ENCODE measurements at places on chromosomes 1 and 21.
A peak's percentile ranks its signal among the peaks of the same experiment; 100 is the strongest.

GRCh38 chr1:197485790-197486189, 217.7 kb downstream of the CRB1 start:
- no peak overlapping the region for H3K27ac ChIP-seq
- no peak overlapping the region for H3K4me3 ChIP-seq

- peak; percentile 4 for DNase-seq
- H3K27me3 ChIP-seq, result peaks cover 37% of the 10 kb centered on the region
- no peaks in the 10 kb centered on the region for H3K36me3 ChIP-seq
- H3K4me3 ChIP-seq, result no peak overlapping the region
- H3K27ac ChIP-seq, result no peak overlapping the region
- H3K4me1 ChIP-seq, result peaks cover 7% of the 10 kb centered on the region
These were observed 4.1 kb downstream of the L1TD1 start for GRCh38 chr1:62198781-62199125.

DNA sequence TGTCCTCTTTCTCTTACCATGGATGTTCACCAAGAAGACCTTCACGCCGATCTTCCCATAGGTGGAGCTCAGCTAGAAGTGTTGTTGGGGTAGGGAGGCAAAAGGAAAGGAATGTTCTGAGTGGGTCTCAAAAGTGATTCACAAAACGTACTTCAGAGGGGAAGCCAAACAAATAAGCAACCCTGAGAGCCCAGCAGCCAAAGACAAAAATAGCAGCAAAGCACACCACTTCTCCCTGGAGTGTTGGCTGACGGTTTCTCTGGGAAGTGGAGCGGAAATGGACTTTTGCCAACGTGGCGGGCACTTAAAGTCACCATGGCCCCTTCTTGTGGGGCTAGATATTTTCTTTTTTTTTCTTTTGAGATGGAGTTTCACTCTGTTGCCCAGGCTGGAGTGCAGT, 23.1 kb downstream of the SLC26A9 start:
- H3K27ac ChIP-seq, result no peak overlapping the region
- H3K36me3 ChIP-seq, result no peaks in the 10 kb centered on the region
- peak; percentile 56 for DNase-seq

DNA sequence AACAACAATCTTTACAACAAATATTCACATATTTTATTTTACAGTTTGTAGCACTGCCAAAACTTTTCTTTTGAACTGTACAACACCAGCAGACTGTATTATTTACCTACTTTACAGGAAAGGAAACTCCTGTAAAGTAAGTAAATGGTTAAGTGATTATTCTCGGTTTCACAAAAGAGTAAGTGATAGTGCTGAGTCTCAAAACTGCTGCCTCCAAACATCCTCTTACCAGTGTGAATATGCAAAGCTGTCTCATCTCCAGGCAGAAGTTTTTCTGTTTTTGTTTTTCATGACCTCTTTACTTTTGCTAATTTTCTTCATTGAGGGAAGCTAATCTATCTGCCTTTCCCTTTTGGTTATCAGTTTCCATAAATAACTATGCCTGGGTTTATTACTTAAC, 286.7 kb downstream of the SRGAP2C start:
- DNase-seq, result no peak
- no peak overlapping the region for H3K4me3 ChIP-seq
- no peak overlapping the region for H3K27ac ChIP-seq
- no peaks in the 10 kb centered on the region for H3K4me1 ChIP-seq
- no peaks in the 10 kb centered on the region for H3K36me3 ChIP-seq
- H3K27me3 ChIP-seq, result no peaks in the 10 kb centered on the region

- H3K27me3 ChIP-seq, result peaks cover 10% of the 10 kb centered on the region
- peaks cover 5% of the 10 kb centered on the region for H3K4me1 ChIP-seq
These were observed 25.3 kb upstream of the ETV3 start for GRCh38 chr1:157163273-157164127.

- no peaks in the 10 kb centered on the region for H3K36me3 ChIP-seq
- no peaks in the 10 kb centered on the region for H3K27me3 ChIP-seq
- DNase-seq, result no peak
- no peaks in the 10 kb centered on the region for H3K4me1 ChIP-seq
- H3K4me3 ChIP-seq, result no peak overlapping the region
These were observed 36.4 kb downstream of the DDAH1 start for GRCh38 chr1:85428471-85429089.

DNA sequence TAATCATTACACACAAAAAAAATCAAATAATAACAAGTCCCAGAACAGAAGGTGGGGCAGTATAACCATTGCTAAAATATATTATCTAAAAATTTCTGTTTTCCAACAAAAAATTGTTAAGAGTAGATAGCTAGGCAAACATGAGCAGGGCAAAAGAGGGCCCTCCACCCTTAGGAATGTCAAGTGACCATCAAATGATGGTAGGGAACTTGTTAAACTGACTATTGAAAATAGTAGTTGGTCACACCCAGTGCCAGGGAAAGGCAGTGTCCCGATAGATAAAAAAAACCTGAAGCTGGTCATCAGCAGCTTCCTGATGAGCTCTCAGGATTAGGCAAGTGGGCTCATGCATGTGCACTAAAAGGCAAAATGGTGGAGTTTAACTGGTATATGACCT, 18.4 kb upstream of the COP1 start:
- H3K4me3 ChIP-seq, result no peak overlapping the region
- H3K36me3 ChIP-seq, result no peaks in the 10 kb centered on the region

DNA sequence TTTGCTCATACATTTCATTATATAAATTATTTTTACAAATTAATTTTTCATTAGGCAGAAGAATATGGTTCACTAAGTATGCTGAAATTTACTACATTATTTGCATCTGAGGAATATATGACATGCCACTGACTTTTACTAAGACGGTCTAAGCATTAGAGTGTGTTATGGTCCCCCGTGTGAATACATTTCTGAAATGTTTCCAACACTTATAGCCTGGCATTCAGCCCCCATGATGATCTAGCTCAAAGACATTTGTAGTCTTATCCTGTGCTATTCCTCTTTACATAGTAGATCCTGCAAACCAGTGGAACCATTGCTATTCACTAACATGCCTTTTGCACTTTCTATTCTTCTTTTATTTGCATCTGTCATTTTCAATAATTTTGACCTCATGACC, 1878.0 kb downstream of the MRPL39 start:
- H3K27me3 ChIP-seq, result no peaks in the 10 kb centered on the region
- no peaks in the 10 kb centered on the region for H3K4me1 ChIP-seq
- H3K36me3 ChIP-seq, result no peaks in the 10 kb centered on the region
- DNase-seq, result no peak
- H3K4me3 ChIP-seq, result no peak overlapping the region

Measured in suprapubic skin (tissue), 4 donors.